Activated CD4-positive, CD25-positive, alpha-beta regulatory T cell treated with anti-CD3 and anti-CD28 coated beads, Interleukin-2, amount 50 U/mL, for 16 hours (primary cell): ENCODE measurements at places on chromosomes 5 and 9.

- no peak for DNase-seq
These were observed 106.5 kb downstream of the FANCC start for GRCh38 chr9:95211028-95211427.

GRCh38 chr5:143156572-143156971 lies 246.9 kb downstream of the NR3C1 start:
- DNase-seq: no peak

- no peak for DNase-seq
These were observed 58.8 kb downstream of the ARHGAP26 start for GRCh38 chr5:142828797-142829535.

DNA sequence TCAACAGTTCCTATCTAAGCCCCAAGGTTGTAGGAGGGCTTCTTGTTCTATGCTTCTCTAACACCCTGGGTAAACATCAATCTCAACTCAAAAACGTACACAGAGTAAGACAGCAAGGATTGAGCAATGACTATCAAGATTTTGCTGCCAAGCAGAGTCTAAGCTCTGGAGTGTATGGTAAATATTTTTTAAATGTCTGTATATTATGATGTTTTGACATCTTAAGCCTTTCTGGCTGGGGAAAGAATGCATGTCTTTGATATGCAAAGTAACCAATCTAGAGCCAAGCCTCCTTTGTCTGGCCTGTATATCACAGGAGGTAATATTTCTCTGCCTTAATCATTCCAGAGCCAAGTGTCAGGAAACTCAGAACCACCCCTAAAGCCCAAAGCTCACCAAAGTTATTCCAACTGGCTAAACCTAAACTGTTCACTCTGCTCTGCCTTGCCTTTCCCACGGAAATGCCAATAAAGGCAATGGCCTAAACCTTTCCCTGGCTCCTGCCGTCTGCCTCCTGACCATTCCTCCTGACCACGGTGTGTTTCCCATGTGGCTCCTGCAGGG lies 45.2 kb downstream of the YIPF5 start:
- DNase-seq: no peak

- no peak for DNase-seq
These were observed 3.6 kb downstream of the FOXI1 start for GRCh38 chr5:170109059-170110031.

DNA sequence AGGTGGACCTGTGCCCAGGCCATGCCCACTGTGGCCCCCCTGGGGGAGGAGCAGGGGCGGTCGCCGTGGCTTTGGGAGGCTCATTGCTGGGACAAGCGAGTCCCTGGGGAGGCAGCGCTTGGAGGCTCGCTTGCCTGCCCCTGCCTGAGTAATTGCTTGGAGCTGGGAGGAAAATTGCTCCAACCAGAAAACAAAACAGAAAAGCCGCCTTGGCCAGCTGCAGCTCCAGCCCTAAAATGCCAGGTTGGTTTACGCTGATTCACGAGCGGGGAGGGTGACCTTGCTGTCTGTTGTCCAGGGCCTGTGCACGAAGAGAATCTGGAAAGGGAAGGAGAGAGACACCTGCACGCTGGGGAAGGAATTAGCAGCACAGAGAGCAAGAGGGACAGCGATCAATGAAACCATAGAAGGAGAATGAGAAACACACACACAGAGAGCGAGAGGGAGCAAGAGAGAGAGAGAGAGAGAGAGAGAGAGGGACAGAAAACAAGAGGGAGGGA lies 25.3 kb downstream of the NTNG2 start:
- no peak for DNase-seq

- DNase-seq: no peak
These were observed 130.1 kb downstream of the SIL1 start for GRCh38 chr5:139068060-139068459.

GRCh38 chr9:104836235-104836634 lies 72.3 kb downstream of the NIPSNAP3B start:
- DNase-seq: no peak

- no peak for DNase-seq
These were observed 96.5 kb downstream of the SH3TC2 start for GRCh38 chr5:148966348-148966747.

DNA sequence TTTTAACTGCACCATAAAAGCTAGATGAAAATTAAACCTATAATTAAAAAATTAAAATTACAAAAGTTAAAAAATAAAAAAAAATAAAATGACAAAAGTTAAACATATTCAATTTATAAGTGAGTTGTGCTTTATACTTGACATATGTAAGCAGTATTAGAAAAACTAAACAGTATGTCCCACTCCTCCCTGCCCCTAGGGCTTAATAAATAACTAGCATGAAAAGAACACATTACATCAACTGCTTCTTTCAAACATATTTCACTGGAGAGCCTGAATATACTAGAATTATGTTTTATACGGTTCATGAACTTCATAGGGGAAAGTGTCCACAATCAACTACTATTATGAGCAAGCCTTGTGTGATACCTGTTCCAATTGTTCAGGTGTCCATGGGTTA lies 47.6 kb downstream of the ECPAS start:
- DNase-seq: no peak

DNA sequence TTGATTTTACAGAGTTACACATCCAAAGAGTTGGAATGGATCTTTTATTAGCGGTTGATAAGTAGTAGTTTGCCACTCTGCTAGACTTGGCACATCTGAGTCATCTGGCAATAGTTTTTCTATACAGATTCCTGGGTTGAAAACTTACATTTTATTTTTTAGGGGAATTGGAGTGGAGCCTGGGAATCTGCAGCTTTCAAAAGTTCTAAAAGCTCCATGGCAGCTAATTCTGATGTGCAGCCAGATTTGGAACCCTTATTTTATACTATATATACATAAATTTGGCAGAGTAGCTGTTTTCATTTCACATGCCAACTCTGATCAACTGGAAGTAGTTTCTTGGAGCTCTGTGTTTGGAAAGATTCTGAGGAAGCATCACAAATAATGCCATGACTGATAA lies 715.5 kb downstream of the TLR4 start:
- no peak for DNase-seq

GRCh38 chr5:150507474-150508276 lies at the start of gene NDST1:
TSS of gene NDST1 (plus strand) at chr5:150508131. CDS start at chr5:150521255, 13,124 bp downstream.
- no peak for DNase-seq

GRCh38 chr9:88694625-88695024 lies 159.6 kb downstream of the NXNL2 start:
- DNase-seq: no peak

GRCh38 chr9:126906091-126906490 lies 8.5 kb upstream of the RALGPS1 start:
- no peak for DNase-seq

DNA sequence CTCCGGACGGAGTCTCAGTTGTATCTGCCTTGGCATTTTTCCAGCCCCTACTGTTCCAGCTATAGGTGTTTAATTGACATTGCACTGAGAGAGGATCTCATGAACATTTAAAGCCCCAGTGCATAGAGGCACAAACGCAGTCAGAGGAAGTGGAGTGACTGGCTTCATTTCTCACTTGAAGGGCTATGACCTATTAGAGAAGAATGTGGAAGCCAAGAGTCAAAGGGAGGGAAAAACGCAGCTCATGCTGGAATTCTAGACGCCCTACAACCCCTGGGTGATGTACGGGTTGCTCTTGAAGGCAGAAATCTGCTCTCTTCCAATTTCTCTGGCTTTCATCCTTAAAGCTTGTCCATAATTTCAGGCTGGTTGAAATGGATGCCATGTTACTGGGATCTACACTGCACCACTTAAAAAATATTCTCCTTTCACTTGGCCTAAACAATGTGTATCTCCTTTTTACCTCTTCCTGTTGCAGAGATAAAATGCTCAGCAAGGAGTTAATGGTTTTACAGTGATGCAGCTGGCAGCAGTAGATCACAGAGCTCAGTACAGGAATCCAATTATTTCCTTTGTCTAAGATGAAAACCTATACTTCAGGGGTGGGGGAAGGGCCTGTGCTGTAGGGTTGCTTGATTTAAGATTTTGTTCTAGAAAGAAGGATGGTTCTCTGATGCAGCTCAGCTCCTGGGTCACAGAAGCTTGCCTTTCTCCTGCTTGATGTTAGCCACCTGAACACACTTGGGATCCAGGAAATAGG lies 61.8 kb upstream of the MAMDC2 start:
- no peak for DNase-seq

- no peak for DNase-seq
These were observed 86.3 kb upstream of the ERBIN start for GRCh38 chr5:65840071-65840470.

GRCh38 chr5:31754358-31754704 lies 115.4 kb downstream of the PDZD2 start:
- no peak for DNase-seq

GRCh38 chr9:130333041-130333711 lies 67.6 kb downstream of the HMCN2 start:
- no peak for DNase-seq

GRCh38 chr5:91283326-91283725 lies 99.8 kb downstream of the ARRDC3 start:
- no peak for DNase-seq

DNA sequence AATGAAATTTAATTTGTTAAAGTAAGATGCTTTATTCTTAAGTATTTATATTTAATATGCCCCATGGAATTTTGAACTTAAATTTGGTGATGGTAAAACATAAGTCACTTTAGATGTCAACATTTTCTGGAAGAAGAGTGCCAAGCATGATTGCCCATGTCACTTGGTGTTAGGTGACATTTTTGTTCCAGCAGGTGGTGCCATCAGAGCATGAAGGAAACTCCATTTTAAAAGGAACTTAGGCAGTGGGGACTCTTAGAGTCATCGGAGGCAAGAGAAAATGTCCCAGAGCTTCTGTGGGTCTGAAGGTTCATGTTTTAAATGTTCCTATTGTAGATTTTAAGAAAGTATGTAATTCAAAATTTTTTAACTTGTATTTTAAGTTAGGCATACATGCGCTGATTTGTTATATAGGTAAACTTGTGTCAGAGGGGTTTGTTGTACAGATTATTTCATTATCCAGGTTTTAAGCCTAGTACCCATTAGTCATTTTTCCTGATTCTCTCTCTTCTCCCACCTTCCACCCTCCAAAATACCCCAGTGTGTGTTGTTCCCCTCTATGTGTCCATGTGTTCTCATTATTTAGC lies 789.3 kb downstream of the SEMA5A start:
- no peak for DNase-seq

GRCh38 chr5:143336485-143336884 lies 67.0 kb downstream of the NR3C1 start:
- DNase-seq: no peak

DNA sequence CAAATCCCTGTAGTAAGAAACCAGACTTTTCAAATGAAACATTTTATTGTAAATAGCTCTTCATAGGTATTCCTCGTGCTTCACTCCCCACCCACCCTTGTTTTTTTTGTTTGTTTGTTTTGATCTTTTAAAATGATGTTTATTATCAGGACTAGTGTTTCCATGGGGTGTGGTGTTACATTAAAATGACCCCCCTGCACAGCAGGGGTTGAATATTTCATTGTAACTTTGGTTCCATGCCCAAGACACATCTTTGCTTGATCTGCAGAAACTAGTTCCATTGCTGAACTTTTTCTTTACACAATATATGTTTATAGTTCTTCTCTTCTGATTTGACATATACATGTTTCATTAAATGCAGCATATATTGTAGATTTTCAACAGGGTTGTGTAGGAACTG lies 81.3 kb upstream of the DPYSL3 start:
- DNase-seq: no peak

DNA sequence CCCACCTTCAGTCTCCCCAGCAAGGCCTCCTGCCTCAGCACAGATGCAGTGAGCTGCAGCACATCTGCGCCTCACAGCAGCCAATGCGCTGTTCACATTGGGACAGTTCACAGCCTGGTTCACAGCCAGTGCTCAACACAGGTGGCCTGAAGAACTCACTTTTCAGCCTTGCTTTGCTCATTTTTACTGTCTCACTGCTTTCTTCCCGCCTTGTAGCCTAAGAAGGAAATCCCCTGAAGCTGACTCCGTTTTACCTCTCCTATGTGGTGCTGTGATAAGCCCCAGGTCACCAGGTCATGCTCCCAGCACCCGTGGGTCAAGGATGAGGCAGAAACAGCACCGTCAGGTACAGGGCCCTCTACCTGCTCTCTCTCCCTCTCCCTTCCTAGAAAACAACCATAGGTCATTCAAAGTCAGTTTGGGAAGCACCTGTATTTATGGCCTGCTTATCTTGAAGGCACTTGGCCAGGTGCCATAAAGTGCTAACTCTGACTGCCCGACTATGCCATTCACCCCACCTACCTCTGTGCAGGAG lies 1.1 kb downstream of the GCNT4 start:
- DNase-seq: no peak

DNA sequence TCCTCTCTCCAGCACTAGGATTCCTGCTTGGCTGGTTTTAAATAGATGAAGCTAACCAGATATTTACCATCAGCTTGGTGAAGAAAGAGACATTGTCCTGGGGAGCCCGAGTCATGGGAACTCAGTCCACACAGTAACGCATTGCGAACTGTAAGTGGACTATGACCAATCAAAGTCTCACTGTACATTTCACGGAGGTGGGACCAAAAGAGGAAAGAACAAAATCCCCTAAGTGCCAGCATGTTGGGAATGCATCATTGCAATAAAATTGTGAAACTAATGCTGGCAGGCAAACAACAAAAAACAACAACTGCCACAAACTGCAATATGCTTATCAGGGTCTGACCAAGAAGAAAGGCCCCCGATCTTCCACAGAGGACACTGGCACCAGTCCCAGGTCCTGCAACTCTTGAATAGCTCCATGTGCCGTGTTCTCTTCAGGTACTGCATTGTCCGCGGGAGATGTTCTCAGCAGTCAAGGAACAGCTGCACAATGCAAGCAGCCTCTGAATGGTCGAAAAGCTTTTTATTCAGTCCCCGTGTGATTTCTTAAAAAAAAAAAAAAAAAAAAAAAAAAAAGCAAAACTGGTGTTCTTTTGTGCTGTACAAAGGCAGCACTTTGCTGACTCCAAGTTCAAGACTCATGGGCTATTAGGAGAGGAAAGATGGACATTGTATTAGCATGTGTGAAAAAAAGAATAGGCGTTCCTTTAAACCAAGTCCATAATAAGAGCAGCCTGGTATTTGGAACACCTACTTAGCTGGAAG lies 38.1 kb downstream of the SEMA6A start:
- no peak for DNase-seq

DNA sequence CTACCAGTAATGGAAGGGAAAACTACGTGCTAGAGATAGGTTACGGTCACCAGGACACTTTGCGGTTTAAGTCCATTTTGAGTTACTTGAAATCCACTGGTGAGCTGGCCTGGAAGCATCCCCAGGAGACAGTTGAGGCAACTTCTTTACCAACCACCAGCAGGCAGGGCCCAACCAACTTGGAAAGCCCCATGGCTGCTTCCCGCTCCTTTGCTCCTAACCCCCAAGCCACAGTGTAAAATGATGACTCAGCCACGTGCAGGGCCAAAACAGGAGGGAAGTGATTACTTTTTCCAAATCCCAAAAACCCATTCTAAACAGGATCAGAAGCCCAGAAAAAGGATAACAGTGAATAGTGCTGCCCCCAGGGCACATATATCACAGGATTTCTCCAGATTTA lies 87.4 kb downstream of the PAX5 start:
- no peak for DNase-seq

DNA sequence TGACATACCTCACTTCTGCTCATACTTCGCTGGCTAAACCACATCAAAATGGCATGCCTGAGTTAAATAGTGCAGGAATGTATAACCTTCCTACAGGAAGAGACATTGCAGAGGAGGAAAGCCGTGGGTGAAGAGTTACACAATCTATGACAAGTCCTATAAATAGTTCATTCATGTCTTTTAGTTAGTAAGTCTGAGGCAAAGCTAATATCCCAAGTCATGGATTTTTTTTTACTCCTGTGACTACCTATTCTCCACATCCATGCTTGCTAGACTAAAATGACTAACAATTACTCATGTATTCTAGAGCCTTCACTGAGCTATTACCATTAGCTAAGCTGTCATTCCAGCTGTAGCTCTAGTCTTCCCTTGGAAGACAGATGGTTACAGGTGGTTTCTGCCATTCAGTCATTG lies 391.3 kb downstream of the NR2F1-AS1 start:
- no peak for DNase-seq
